ENCODE measurements at places on chromosomes 6 and 20. TPM values are rescaled to one million over a fixed set of nuclear protein-coding genes. Genes with fewer than 3 reads are reported as not detected.

DNA sequence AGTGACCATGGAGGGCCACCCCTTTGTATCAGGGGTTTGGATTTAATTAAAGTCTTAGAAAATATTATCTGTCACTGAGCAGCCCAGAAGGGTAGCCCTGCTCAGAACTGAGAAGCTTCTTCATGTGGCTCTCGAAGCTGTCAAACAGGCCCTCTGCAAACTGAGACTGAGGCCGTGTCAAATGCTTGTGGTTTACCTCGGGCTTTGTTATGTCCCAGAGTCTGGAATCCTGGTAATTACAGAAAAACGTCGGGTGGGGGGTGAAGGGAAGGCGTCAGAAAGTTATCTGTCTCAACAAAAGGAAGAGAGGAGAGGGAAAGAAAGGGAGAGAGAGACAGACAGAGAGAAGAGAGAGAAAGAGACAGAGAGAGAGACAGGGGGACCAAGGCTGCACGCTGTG, 200.8 kb downstream of the BMP7 start:
- no peak overlapping the region for H3K4me3 ChIP-seq
- peaks cover under 1% of the 10 kb centered on the region for H3K4me1 ChIP-seq
- H3K27ac ChIP-seq: no peak overlapping the region
- no peak for DNase-seq
- H3K27me3 ChIP-seq: peaks cover 40% of the 10 kb centered on the region

DNA sequence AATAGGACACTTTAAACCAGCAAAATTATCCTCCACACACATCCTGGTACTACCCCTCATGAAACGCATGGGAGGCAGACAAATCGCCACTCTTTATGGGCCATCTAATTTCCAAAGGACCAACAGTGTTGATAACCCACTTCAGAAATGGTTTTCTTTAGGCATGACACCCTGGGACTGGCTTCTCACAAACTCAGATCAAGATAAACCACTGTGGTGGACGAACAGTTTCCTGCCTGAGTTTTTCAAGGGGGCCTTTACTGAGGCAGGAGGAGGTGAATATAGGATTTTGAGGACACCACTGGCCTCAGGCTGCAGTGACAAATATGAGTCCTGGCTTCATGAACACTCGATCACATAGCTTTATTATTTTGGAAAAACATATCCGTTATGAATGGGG, 26.0 kb downstream of the TRAM2 start:
- H3K4me1 ChIP-seq: peaks cover 2% of the 10 kb centered on the region
- no peaks in the 10 kb centered on the region for H3K27me3 ChIP-seq
- no peak for DNase-seq
- H3K36me3 ChIP-seq: no peaks in the 10 kb centered on the region
- no peak overlapping the region for H3K4me3 ChIP-seq

DNA sequence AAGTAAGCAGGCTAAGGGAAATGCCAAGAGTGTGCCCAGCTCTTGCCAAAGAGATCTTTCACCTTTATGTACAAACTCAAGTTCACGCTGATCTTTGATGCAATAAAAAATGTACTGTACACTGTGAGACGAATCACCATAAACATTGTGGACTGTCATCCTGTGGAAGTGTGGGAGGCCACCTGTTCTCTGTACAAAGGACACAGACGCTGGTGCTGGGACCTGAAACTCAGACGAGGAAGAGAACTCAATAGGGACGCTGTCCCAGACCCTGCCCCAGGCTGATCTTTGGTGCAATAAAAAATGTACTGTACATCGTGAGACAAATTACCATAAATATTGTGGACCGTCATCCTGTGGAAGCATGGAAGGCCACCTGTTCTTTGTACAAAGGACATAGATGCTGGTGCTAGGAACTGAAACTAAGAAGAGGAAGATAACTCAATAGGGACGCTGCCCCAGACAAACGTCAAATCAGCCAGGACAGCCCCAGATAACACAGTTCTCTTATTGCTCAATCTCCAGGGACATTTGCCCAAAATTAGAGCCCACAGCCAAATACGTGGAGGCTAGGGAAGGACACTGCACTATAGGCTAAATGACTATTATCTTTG, 312.7 kb upstream of the SGK1 start:
- no peak overlapping the region for H3K4me3 ChIP-seq
- DNase-seq: no peak
- no peaks in the 10 kb centered on the region for H3K36me3 ChIP-seq

DNA sequence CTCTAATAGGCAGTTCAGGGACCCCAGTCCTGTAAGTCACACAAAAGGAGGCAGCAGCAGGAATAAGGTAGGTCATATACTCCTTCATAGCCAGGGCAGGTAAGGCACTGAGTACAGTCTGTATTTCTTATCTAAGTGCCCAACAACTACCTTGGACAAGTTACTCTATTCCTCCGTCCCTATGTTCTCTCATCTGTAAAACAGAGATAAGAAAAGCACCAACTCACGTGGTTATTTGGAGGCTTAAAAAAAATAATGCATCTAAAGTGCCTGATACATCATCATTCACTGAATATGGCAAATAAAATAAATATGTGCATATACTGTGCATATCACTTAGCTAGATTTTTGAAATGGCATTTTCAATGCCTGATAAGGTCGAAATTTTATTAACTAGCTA, 298.1 kb upstream of the CDYL start:
- no peaks in the 10 kb centered on the region for H3K4me1 ChIP-seq
- no peaks in the 10 kb centered on the region for H3K36me3 ChIP-seq
- peaks cover 5% of the 10 kb centered on the region for H3K27me3 ChIP-seq
- no peak for DNase-seq
- no peak overlapping the region for H3K4me3 ChIP-seq

GRCh38 chr6:157020881-157021343, 243.7 kb downstream of the ARID1B start:
- no peaks in the 10 kb centered on the region for H3K27me3 ChIP-seq
- DNase-seq: peak; percentile 80
- peaks cover 49% of the 10 kb centered on the region for H3K4me1 ChIP-seq
- H3K27ac ChIP-seq: peak overlapping the region; percentile 100
- peak overlapping the region; percentile 89 for H3K4me3 ChIP-seq

- no peak overlapping the region for H3K27ac ChIP-seq
- no peak for DNase-seq
- H3K4me3 ChIP-seq: peak overlapping the region; percentile 59
- peaks cover 33% of the 10 kb centered on the region for H3K4me1 ChIP-seq
- H3K36me3 ChIP-seq: peaks cover 2% of the 10 kb centered on the region
Observed at GRCh38 chr6:41371992-41372831, 36.8 kb downstream of the NCR2 start.

DNA sequence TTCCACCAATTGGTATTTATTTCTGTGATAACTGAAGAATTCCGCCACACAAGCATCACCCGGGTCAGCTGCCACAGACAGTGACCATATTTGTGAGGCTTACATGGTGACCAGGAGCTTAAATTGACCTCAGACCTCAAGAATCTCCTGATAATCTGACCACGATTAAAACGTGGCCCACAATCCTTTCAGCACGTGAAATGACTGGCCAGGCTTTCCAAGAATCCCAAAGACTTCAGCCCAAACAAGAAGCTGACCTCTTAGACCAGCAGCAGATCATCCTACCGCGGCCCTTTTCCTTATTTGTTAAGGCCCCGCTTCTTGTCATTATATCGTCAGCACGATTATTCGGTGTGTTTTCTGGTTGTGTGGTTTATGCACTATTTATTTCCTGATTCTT, 45.6 kb upstream of the CD93 start:
- no peaks in the 10 kb centered on the region for H3K36me3 ChIP-seq
- DNase-seq: no peak
- peaks cover 3% of the 10 kb centered on the region for H3K4me1 ChIP-seq
- no peak overlapping the region for H3K27ac ChIP-seq
- no peak overlapping the region for H3K4me3 ChIP-seq
- H3K27me3 ChIP-seq: no peaks in the 10 kb centered on the region

- H3K27ac ChIP-seq: no peak overlapping the region
- H3K4me3 ChIP-seq: no peak overlapping the region
- no peaks in the 10 kb centered on the region for H3K36me3 ChIP-seq
Observed at GRCh38 chr6:83474309-83474708, 38.0 kb upstream of the PRSS35 start.

- no peak for DNase-seq
- H3K4me1 ChIP-seq: no peaks in the 10 kb centered on the region
- H3K36me3 ChIP-seq: no peaks in the 10 kb centered on the region
- no peaks in the 10 kb centered on the region for H3K27me3 ChIP-seq
Observed at GRCh38 chr20:32495949-32496348, 89.2 kb downstream of the NOL4L start.

- H3K4me3 ChIP-seq: no peak overlapping the region
- H3K27me3 ChIP-seq: no peaks in the 10 kb centered on the region
- no peak for DNase-seq
- no peaks in the 10 kb centered on the region for H3K36me3 ChIP-seq
Observed at GRCh38 chr6:74319292-74319691, 623.3 kb downstream of the CD109 start.

DNA sequence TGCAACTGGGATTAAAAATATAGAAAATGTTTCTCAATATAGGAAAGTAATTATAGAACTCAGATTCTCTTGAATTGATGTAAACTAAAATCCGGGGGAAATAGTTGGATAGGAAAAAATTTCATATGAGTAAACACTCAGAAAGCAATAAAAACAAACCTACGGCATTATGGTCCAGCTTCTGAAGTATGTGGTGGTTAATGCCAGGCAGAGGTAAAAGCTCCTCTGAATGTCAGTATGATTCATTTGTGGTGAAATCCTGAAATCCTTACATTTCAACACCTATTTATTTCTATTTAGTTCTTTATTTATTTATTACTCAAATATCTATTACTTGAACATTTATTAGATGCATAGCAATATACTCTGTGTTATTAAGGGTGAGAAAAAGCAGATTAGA, 145.1 kb downstream of the RIMS1 start:
- no peaks in the 10 kb centered on the region for H3K36me3 ChIP-seq
- no peak for DNase-seq
- no peak overlapping the region for H3K4me3 ChIP-seq
- H3K27ac ChIP-seq: no peak overlapping the region
- H3K4me1 ChIP-seq: no peaks in the 10 kb centered on the region
- no peaks in the 10 kb centered on the region for H3K27me3 ChIP-seq

DNA sequence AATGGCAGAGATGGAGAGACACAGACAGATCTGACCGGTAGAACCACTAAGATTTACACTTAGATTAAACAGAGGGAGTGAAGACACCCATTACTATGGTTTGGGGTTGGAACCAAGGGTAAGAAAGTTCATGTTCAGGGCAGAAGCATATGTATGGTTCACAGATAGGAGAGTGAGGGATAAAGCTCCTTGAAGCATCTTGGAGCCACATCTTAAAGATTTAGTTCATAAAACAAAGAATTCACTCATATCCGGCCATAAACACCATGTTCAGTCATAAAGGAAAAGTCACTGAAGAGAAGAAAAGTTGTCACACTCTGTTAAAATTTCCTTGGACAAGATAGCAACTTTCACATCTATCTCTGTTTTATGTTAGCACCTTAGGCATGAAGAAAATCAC, 18.0 kb downstream of the STX7 start:
- no peak overlapping the region for H3K4me3 ChIP-seq
- H3K4me1 ChIP-seq: peaks cover 28% of the 10 kb centered on the region

GRCh38 chr6:7132398-7133035, 24.8 kb downstream of the RREB1 start:
- no peaks in the 10 kb centered on the region for H3K27me3 ChIP-seq
- no peak overlapping the region for H3K27ac ChIP-seq
- H3K4me3 ChIP-seq: no peak overlapping the region
- DNase-seq: no peak
- peaks cover 11% of the 10 kb centered on the region for H3K36me3 ChIP-seq
- peaks cover 79% of the 10 kb centered on the region for H3K4me1 ChIP-seq

- H3K27me3 ChIP-seq: no peaks in the 10 kb centered on the region
- no peaks in the 10 kb centered on the region for H3K4me1 ChIP-seq
- no peak overlapping the region for H3K27ac ChIP-seq
- DNase-seq: no peak
- H3K4me3 ChIP-seq: no peak overlapping the region
Observed at GRCh38 chr20:19113343-19113930, 99.0 kb upstream of the SLC24A3 start.

- H3K27ac ChIP-seq: no peak overlapping the region
- no peak overlapping the region for H3K4me3 ChIP-seq
- DNase-seq: no peak
- H3K27me3 ChIP-seq: no peaks in the 10 kb centered on the region
Observed at GRCh38 chr20:14489544-14489943, 152.1 kb upstream of the FLRT3 start.

GRCh38 chr20:23925789-23926525, 46.4 kb upstream of the CST5 start:
- H3K27ac ChIP-seq: no peak overlapping the region
- DNase-seq: no peak
- H3K36me3 ChIP-seq: no peaks in the 10 kb centered on the region
- H3K27me3 ChIP-seq: peaks cover 2% of the 10 kb centered on the region
- H3K4me3 ChIP-seq: no peak overlapping the region

- no peak for DNase-seq
- H3K36me3 ChIP-seq: no peaks in the 10 kb centered on the region
- H3K4me1 ChIP-seq: peaks cover 15% of the 10 kb centered on the region
- no peaks in the 10 kb centered on the region for H3K27me3 ChIP-seq
Observed at GRCh38 chr6:122749451-122750050, 30.0 kb upstream of the FABP7 start.

DNA sequence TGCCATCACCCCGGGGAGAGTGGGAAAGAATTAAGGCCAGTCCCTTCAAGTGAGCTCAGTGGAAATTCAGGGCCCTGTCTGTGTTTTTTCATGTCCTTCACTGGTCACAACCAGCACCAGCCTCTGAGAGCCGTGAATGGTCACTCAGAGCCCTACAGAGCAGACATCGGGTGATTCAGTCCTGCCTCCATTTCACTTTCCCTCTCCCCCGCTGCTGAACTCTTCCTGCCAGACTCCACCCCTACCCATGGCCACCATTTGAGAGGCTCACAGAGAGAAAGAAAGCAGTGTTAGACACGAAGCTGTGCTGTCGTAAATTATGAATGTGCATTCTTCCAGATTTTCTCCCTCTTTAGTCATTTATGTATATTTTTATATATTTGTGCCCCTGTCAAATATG, 5.4 kb downstream of the R3HDML start:
- no peaks in the 10 kb centered on the region for H3K27me3 ChIP-seq
- H3K4me1 ChIP-seq: no peaks in the 10 kb centered on the region
- no peak overlapping the region for H3K27ac ChIP-seq
- H3K36me3 ChIP-seq: no peaks in the 10 kb centered on the region

GRCh38 chr6:6452002-6452401, 131.5 kb upstream of the F13A1 start:
- H3K27ac ChIP-seq: no peak overlapping the region
- H3K36me3 ChIP-seq: no peaks in the 10 kb centered on the region

DNA sequence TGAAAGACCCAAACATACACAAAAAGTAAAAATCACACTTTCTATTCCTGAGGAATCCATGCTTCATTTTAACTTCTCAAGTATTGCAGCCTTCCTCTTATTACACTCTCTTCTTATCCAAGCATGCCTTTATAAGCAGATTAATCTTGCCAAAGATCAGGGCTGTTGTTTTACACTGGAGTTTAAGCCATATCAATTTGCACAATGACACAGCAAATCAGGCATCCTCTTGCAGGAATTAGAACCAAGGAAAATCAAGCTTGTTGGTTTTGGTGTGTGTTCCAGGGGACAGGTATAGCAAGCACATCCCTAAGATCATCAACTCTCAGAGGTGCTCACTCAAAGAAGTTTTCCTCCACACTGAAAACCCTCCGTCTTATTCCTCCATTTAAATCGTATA, 69.5 kb downstream of the CYP39A1 start:
- no peak for DNase-seq
- no peaks in the 10 kb centered on the region for H3K4me1 ChIP-seq
- H3K36me3 ChIP-seq: no peaks in the 10 kb centered on the region
- H3K27me3 ChIP-seq: peaks cover 18% of the 10 kb centered on the region

GRCh38 chr20:60057123-60057865, 99.1 kb downstream of the CDH26 start:
- H3K4me3 ChIP-seq: peak overlapping the region; percentile 69
- peak overlapping the region; percentile 82 for H3K27ac ChIP-seq
- H3K4me1 ChIP-seq: peaks cover 38% of the 10 kb centered on the region
- peak; percentile 77 for DNase-seq
- H3K36me3 ChIP-seq: no peaks in the 10 kb centered on the region

TSBP1 gene
- total RNA-seq: not detected

SASH1 gene
- 0.47 TPM for total RNA-seq

THBD gene
- total RNA-seq: not detected

CAPN11 gene
- not detected for total RNA-seq

TAP2 gene
- 242 TPM for total RNA-seq

Measured in activated CD8-positive, alpha-beta memory T cell treated with anti-CD3 and anti-CD28 coated beads, Interleukin-2, amount 10 ng/mL, durations not matched to agents 7 days and 5 days (primary cell).